ENCODE measurements at places on chromosomes 16 and 17.

DNA sequence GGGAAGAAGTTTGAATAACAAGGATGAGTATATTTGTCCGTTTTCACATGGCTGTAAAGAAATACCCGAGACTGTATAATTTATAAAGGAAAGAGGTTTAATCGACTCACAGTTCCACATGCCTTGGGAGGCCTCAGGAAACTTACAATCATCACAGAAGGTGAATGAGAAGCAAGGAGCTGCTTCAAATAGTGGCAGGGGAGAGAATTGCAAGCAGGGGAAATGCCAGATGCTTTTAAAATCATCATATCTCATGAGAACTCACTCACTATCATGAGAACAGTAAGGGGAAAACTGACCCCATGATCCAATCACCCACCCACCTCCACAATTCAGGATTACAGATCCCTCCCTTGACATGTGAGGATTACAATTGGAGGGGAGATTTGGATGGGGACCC is 212.8 kb upstream of the CDH8 start:
- no peak for DNase-seq

GRCh38 chr17:28228986-28229729 is 89.8 kb upstream of the TMEM97 start:
- no peak for DNase-seq

DNA sequence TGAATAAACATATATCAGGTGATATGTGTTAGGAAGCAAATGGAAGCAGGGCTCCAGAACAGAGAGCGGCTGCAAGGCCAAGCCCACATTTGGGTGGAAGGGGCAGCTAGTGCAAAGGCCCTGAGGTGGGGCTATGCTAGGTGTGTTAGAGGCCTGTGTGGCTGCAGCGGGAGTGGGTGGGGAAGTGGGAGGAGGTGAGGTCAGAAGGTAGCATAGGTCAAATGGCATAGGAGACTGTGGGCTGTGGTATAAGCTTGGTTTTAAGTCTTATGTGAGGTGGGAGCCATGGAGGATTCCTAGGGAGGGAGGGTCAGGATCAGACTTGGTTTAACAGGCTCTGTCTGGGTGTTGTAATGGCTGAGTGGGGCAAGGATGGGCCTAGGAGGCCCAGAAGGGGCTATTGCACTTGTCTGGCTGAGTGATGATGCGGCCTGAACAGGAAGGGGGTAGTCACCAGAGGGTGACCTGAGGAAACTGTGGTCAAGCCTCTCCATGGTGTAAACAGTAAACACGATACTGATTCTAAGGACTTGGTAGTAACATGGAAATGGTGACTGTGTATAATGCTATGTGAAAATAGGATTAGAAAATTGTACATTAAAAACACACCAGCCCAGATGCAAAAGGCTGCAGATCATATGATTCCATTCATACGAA is 31.1 kb downstream of the RAI1 start:
- no peak for DNase-seq

DNA sequence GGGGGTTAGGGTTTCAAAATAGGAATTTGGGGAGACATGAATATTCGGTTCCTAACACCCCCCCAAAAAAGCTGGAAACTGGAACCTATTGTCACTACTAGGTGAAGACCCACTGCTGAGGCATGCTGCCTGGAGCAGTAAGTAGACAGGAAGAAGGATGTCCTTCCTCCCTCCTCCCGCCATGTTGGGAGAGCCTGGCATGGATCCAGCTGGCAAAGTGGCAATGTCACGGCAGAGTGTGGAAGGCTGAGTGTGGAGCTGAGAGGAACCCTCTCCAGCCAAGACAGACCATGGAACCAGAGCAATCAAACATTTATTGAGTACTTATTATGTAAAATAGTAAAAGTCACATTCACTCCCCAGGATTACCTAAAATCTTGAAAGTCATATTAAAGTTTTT is 49.0 kb downstream of the CCDC182 start:
- DNase-seq, result no peak

DNA sequence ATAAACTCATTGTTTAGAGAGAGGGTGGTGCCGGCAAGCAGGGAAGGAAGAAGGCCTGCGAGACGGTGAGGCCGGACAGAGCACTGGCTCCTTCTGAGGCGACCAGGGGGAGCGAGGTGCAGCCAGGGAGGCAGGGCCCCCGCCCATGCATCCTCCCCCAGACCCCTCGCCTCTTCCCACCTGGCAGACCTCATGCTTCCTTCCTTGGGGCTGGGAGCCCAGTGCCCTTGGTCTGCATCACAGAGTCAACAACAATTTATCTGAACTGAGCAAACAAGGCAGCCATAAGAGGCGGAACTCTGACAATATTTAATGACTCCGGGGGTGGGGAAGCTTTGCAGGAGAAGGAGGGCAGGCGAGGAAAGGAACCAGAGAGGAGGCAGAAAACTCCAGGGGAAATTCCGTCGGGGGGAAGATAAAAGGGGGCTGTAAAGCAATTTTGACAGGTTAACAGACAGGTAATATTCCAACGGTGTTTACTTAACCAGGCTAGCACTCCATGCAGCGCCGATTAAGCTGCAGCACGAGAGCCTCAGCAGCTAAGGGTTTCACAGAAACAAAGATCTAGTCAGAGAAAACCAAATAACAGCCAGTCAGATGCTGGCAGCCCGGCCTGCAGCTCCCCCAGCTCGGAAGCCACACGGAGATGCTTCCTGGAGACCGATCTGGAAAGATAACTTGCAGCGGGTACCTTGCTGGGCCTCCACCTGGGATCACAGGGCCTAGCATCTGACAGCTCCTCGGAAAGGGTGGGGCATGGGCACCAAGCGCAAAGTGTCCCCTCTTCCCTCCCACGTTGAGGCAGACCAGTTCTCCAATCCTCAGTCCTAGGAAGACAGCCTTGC is 398.2 kb downstream of the SOX9 start:
- no peak for DNase-seq

DNA sequence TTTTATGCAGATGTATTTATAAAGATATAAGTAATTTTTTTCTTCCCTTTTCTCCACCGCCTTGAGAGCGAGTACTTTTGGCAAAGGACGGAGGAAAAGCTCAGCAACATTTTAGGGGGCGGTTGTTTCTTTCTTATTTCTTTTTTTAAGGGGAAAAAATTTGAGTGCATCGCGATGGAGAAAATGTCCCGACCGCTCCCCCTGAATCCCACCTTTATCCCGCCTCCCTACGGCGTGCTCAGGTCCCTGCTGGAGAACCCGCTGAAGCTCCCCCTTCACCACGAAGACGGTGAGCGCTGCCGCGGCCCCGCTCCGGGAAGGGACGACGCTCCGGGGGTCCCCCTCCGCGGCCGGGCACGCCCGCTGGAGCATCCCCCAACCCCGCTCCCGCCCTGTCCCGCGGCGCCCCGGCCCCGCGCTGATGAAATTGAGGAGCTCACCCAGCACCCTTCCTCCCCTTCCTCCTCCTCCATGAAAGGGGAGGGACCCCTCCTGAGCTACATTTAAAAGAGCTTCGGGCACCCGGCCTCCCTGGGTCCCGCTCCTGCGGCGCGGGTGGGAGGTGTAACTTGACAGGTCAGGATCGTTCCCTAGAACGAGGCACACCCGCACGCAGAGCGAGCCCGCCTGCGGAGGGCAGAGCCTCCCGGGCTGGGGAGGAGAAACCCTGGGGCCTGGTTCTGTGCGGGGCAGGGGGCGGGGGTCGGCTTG is 706 bp downstream of the HLF start:
- DNase-seq, result no peak

DNA sequence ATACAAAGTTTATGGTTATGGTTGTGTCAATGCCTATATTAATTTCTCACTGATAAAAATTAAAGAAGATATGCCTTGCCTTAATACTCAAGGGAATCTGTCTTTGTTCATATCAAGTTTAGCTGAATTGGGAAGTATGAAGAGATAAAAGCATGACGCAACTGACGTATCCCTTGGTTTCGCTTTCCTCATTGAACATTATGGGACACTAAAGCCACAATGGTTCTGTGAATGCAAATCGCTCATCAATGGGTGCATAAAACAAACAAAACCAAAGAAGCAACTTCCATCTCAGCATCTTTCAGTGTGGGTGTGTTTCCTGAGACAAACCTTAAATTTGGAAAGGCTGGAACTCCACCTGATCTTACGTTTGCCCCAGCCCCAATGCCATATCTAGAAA is 108.2 kb downstream of the NPIPB5 start:
- no peak for DNase-seq

GRCh38 chr17:77753691-77754245 is 204.7 kb upstream of the TNRC6C start:
- no peak for DNase-seq

GRCh38 chr16:27359051-27359450 is 42.9 kb upstream of the IL21R start:
- DNase-seq, result no peak

GRCh38 chr17:39599004-39599664 is 8.6 kb downstream of the NEUROD2 start:
- DNase-seq, result no peak

DNA sequence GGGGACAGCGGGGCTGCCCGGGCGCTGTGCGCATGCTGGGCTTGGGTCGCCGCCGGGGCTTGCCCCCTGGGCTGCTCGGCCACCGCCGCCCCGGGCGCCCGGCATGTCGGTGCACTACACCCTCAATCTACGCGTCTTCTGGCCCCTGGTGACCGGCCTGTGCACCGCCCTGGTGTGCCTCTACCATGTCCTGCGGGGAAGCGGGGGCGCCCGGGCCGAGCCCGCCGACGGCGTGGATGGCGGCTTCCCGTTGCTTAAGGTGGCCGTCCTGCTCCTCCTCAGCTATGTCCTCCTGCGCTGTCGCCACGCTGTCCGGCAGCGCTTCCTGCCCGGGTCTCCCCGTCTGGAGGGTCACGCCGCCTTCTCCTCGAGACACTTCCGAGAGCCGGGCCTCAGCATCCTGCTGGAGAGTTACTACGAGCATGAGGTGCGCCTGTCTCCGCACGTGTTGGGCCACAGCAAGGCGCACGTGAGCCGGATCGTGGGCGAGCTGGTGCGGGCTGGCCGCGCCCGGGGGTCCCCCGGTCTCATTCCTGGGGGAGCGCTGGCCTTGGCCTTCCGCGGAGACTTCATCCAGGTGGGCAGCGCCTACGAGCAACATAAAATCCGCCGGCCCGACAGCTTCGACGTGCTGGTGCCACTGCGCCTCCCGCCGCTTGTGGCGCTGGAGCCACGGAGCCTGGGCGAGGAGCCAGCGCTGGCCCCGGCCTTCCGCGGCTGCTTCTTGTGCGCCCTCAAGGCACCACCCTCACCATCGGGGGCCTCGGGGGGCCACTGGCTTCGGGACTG is 789 bp downstream of the ITPRIPL2 start:
- DNase-seq, result no peak

GRCh38 chr16:85302018-85302847 is 190.0 kb upstream of the CIBAR2 start:
- DNase-seq, result no peak

GRCh38 chr17:71801301-71801700 is 319.5 kb upstream of the SOX9 start:
- no peak for DNase-seq

GRCh38 chr17:67358612-67359011 is 7.8 kb downstream of the PSMD12 start:
- no peak for DNase-seq

GRCh38 chr16:83762141-83762991 is 45.4 kb upstream of the HSBP1 start:
- no peak for DNase-seq

GRCh38 chr16:83826146-83826913 is 18.6 kb downstream of the HSBP1 start:
- peak; percentile 68 for DNase-seq

GRCh38 chr17:17938388-17939107 is 33.7 kb downstream of the TOM1L2 start:
- DNase-seq, result no peak

- no peak for DNase-seq
These were observed at the start of gene PIPOX for GRCh38 chr17:29042679-29043538. Gene PIPOX (plus strand): TSS chr17:29043141. CDS start chr17:29043226, 85 bp downstream.

DNA sequence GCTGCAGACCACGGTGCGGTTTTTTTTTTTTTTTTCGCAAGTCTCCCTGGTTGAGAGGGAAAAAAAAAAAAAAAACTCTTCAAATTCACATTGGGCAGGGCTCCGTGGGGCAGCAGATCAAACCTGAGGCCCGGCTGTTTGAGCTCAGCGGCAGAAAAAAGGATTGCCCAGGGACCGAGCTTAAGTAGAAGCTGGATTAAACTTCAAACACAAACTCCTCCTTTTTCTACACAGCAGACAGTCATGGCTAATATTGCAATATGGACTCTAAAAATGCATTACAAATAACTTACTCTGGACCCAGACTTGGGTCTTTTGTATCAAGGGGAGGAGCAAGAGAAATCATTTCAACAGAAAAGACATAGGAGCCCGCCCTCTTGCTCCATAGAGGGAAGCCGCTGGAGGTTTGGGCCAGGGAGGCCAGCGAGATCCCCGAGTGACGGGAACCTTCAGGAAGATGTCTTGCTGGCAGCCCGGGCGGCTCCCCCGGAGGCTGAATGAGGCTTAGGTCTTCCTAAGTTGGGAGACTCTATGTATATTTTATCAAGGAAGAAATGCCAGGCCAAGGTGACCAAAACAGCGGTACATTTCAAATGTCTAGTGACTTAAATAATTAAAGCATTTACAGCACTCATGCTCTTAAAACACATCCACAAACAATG is 167.7 kb downstream of the ZNF423 start:
- DNase-seq, result no peak

GRCh38 chr16:77732241-77732946 is 10.1 kb downstream of the NUDT7 start:
- no peak for DNase-seq

GRCh38 chr17:73401911-73402310 is 90.1 kb upstream of the CDC42EP4 start:
- DNase-seq, result no peak

- DNase-seq, result no peak
These were observed 2.3 kb downstream of the CCL4 start for GRCh38 chr17:36105781-36106492.

DNA sequence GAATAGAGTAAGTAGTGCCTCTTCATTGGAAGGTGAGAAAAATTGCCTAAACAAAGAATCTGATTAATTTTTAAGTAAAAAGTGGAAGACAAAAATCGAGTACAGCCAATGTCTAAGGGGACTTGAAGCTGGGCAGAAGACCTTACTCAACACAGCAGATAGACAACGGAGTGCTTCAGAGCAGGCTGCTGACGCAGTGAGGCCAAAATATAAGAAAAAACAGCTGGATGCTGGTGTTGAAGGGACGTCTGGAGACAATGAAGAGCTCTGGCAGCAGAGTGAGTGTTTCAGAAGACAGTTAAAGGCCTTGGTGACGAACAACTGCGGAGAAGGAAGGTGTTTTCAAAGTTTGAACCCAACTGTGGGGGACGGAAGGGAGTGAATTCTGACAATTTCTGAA is 169.8 kb downstream of the MRTFB start:
- DNase-seq, result no peak

GRCh38 chr16:56551796-56552738 is 12.8 kb upstream of the MT4 start:
- no peak for DNase-seq

DNA sequence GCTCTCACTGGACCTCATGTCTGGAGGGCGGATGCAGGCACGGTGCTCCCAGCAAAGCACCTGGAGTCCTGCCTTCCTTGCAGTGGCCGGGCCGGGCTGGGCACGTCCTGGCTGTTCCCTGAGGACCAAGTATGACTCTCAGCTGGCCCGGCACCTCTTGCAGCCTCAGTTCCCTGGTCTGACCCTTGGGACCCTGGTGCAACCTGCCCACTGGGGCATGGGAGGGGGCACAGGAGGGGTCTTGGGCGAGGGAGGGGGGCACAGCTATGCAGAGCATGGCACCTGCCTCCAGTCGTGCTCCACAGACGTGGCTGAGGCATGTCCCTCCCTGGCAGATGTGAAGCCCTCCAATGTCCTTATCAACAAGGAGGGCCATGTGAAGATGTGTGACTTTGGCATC is 19.6 kb downstream of the MAP2K3 start:
- DNase-seq, result no peak
